ENCODE measurements at places on chromosomes 2 and 18.

DNA sequence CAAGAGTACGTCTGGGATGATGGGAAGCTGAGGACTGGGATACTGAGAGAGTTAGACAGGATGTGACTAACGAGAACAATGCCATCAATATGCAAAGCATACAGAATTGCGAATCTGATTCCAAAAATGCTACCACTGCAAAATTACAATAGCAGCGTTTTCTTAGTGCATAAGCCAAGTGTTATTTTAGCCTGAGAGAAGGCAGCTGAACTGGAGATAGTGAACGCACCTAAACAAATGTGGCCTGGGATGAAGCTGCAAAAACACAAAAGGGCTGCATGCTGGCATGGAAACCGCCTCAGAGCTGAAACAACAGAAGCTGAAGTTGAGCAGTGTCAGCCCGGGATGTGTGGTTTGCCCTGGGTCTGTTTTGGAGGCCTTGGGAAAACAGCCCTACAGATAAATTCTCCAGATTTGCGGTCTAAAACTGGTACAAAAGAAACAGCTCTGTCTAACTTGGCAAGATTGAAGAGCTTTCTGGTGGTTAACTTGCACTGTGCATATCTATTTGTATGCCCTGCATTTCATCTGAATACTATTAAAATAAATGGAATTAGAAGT, 45.5 kb downstream of the LYPD6 start:
- DNase-seq, result no peak

DNA sequence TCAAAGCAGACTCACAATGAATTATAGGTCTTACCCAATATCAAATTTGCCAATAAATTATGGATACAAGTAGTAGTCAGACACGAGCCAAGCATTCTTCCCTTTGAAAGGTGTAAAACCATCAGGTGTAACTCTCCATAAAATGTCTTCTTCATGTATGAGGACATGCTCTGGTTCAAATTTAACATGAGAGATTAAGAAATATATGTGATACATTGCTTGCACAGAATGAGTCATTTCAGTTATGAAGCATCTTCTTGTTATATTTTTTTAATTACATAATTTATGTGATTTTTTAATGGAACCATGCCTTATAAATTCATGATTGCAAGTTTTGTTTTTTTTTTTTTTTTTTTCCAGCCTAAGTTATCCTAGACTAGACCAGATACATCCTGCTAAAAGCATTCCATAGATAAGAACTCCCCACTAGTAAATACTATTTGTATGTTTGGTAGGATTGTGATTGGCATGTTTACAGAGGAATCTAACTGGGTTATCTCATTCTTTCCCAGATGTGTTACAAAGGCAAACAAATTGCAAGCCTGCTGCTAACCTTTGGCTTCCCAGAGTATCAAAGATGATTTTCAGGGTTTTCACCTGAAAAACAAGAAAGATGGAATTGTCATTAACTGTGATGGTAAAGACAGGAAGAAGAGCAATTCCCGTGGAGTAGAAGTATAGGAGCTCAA, 621.9 kb downstream of the XIRP2 start:
- no peak for DNase-seq

- no peak for DNase-seq
Observed at GRCh38 chr2:96832754-96833507, 10.9 kb downstream of the ANKRD23 start.

DNA sequence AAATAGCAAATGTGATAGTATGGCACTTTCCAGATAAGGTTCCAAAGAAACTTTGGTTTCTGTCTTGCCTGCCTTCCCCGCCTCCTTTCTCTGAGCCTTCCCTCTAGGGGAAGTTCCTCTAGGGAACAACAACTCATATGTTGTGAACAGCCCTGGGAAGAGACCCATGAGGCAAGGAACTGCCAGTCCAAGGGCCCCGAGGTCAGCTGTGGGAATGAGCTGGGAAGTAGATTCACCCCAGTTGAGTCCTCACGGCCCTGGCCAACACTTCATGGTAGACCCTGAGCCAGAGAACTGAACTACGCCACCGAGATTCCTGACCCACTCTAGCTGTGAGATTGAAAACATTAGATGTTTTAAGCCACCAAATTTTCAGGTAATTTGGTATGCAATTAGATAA, 154.5 kb upstream of the CCDC68 start:
- no peak for DNase-seq

- DNase-seq, result no peak
Observed at GRCh38 chr2:212288308-212288707, 250.3 kb downstream of the ERBB4 start.

DNA sequence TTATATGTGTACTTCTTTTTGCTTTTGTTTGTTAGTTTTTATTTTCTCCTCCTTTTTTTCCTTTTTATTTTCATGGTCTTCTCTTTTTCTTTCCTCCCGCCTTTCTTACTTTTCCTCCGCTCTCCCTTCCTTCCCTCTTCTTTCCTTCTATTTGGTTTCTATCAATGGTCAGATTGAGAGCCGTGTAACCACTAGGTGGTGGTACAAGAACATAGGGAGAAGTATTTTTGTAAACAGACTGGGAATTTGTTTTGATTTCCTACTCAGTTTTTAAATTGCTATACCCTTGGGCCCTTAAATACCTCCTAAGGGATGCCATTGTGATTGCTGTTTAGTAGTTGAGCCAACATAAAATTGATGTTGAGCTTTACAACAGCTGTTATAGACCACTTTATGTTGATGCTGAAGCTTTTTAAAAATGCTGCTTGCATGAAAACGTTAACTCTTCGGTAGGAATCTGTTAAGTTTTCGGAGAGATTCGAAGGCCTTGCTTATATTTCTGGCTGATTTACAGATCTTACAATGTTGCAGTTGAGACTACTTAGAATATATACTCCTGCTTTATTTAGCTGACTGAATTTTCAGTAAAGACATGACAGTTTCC, 124.2 kb downstream of the UBE2E3 start:
- DNase-seq, result peak; percentile 73

DNA sequence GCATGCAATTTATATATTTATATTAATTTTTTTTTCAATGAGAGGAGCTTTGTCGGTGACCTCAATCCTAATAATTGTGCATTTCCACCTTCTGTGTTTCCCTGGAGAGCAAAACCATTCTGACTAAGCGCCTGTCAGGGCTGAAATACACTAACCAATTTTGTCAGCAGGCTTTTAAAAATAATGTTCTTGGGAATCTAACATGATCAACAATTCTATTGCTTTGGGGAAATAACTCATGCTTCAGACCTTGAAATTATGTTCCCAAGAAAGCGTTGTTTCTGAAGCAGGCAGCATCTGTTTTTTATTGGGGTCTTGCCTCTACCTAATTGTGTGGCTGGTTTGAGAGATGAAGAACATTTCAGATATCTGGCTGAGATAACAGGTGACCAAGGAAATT, 129.1 kb upstream of the ALKAL2 start:
- DNase-seq, result no peak

DNA sequence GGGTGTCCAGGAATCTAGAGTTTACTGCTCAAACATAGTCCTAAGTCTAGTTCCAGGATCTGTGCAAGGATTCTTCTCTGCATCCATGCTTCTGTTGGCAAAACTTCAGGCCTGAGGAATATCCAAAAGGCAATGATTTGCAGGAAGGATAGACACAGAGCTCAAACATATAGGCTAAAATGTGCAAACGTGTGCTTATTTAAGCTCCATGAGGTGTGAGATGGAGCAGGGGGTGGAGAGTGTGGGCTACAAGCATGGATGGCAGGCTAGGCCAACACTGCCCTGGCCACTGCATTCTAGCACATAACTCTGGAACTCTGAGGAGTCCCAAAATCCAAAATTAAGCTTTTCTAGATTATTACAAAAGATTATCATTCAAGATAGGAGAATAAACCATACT, 301.1 kb downstream of the PAX3 start:
- no peak for DNase-seq

DNA sequence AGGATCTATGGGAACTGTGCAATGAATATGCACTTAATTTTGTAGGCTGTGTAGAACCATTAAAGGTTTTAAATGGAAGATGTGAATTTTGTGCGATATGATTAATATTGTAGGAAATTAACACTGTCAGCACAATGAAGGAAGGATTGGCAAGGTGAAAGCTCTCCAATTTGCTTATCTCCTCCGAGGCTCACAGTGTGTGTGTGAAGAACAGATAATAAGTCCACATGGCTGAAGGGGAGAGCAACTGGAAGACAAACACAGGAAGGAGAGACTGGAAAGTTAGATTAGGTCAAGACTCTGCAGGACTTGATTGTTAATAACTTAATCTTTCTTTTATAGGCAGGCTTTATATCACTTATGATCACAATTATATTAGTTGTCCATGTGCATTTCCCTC, 269.7 kb upstream of the VRK2 start:
- DNase-seq, result no peak

GRCh38 chr2:120720231-120720630, 15.4 kb upstream of the GLI2 start:
- DNase-seq, result no peak

DNA sequence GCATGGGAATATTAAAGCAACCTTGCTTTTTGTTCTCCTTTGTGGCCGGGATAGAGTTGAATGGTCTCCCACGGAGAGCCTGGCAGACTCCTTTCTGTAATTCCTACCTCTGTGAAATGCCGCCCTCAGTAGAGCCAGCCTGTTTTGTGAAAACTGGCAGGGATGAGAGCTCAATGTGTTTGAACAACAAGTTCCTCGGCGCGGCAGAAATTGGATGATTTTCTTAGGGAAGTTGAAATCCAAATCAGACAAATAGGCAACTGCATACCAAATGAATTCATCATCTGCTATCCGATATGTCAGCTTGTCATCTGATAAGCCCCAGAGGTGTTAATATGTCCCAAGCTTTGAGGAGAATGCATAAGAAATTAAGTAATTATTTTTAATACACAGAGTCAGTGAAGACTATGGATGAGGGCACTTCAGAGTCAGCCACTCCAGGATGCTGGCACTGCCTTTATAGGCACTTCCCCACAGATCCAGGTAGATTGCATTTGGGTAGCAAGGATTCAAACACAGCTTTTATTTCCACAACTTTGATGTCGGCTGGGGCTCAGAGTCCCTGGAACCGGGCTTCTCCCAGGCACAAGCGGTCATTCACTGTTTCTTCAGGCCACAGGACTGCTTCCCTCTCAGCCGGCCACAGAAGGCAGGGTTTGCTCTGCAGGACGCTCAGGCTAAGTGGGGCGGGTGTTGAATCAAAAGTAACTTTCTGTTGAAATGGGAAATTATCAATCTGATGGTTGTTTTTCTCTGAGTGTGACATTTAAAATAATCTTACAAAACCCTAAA, 82.8 kb upstream of the REV1 start:
- DNase-seq, result no peak

DNA sequence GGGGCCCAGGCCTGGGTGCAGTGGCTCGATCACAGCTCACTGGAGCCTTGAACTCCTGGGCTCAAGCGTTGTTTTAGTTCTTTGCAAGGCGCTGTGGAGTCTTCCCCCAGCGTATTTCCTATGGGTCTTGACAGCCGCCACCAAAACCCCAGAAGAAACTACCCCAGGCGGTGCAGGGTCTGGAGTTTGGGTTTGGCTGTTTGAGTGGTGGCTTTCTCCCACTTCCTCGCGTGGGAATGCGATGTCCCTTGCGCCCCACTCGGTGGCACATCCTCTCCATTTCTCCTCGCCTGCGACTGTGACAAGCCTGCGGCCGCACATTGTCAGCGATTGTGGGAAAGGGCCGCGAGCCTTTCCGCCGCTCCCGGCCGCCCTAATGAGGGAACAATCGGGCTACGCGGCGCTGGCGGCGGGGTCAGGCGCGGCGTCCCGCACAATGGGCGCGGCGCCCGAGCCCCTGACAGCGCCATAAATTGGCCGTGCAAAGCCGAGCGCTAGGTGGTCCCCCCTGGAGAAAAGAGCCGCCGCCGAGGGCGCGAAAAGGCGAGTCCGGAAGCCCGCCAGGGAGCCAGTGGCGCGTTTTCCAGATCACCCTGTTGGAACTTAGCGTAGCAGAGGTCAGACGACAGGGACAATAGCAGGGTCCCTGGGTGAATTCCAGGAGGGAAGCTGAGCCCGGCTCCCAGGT, 194.9 kb upstream of the POU3F3 start:
- DNase-seq, result no peak

- no peak for DNase-seq
Observed at GRCh38 chr2:71605781-71606241, 152.4 kb downstream of the DYSF start.

GRCh38 chr2:218345491-218346236, 11.0 kb upstream of the CATIP start:
- DNase-seq, result no peak

DNA sequence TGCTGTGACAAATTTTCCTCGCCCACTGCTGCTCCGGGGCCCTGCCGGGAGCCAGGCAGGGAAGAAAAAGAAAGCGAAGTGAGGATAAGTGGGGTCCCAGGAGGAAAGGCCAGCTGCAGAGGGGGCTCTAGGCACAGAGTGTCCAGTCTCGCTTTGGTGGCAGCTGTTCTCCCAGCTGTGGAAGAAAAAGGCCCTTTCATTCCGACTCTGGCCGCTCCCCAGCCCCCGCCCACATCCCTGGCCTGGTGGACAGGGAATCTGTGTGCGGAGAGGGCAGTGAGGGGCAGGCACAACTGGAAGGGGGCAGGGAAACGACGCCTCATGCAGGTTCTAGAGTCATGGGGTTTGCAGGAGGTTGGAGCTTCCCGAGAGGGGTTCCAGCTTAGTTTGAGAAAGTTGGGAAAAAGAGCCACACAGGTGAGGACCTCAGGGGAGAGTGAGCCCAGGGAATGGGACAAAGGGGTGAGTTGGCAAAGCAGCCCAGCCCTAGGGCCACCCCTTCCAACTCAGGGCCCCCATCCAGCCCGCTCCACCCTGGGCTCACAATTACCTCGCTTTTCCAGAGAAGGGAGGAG, 1.8 kb downstream of the RTKN start:
- no peak for DNase-seq

DNA sequence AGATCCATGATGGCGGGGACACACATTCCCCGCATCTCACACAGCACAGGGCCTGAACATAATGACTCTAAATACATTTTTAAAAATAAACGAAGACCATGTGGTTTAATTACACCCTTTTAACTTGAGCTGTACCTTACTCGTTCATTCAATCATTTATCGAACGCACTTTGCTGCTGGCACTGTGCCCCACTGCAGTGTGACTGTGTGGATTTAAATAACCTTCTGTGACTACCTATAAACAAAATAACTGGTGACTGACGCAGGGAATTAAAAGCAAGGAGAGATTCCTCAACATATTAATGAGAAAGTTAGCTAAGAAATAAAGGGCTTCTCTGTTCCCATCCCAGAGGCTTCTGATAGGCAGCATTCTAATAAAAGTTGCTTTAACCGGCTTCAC, 10.9 kb upstream of the FZD7 start:
- no peak for DNase-seq

DNA sequence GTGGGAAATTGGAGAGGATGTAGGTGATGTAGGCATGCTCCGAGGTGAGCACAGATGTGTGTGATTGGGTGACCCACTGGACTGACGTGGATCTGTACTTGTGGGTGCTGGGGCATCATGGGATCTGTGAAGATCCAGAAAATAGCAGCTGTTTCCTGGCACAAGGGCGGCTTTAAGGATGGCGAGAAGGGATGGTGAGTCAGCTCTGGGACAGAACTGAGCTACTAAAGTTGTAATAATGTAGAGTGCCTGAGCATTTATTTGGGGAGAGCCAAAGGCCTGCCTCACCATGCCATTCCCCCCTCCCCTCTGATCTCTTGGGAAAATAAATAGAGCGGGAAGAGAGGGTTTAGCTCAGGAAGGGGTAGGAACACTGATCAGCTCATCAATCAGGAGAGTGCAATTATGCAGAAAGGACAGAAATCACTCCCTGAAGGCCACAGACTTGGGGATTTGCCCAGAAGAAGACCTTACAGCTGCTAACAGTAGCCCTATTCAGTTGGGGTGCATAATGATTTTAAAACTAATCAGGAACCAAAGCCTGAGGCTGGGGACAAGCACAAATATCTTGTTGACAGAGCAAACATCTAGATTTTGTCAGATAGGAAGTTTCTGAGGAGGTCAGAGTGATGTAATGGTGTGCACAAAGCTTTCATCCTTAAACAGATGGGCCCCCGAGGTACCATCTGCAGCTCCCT, 30.3 kb downstream of the TANC1 start:
- DNase-seq, result no peak
